ENCODE measurements at places on chromosomes 4 and X.

- DNase-seq = no peak
Measured at GRCh38 chr4:82705928-82706300, 92.7 kb downstream of the SCD5 start.

- DNase-seq = no peak
Measured at GRCh38 chr4:10599574-10599973, 85.0 kb downstream of the CLNK start.

DNA sequence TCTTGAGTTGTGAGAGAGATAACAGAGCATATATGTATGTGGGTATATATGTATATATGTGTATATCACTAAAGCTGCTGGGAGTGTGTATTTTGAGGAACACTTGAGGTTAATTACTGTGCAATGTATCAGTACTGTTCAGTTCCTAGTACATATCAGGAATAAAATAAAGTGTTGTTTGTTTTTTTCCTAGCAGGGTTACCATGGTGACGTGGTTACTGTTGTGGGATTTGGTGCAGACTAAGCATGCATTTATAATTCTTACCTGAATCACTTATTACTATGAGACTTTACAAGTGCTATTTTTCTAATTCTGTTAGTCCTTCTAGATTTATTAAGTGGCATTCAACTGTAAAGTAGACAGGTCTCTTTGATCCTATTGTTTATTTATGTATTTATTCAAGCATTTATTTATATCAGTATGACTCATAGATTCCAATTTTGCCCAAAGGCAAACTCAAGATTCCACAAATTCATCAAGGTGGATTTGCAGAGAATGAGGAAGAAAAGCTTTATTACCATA, 26.9 kb upstream of the BEX4 start:
- no peak for DNase-seq

GRCh38 chr4:122896270-122896669, 26.1 kb downstream of the NUDT6 start:
- no peak for DNase-seq

- DNase-seq = no peak
Measured at GRCh38 chrX:139640259-139640658, 67.7 kb downstream of the MCF2 start.

GRCh38 chr4:93261207-93261606, 567.3 kb upstream of the ATOH1 start:
- DNase-seq = no peak

DNA sequence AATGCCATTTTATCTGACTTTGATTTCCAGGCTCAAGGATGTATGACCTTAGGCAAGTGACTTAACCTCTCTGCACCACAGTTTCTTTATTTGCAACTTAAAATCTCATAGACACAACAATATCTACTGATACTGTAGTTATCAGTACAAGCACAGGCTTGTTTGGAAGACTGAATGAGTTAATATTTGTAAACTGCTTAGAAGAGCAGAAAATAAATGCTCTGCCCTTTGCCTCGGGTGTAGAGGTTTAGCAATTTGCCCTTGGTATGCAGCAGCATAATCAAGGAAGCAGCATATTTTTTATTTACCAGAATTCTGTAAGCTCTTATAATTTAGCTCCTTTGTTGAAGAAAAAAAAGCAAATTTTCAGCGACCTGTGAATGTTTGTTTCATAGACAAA, 2.9 kb upstream of the CXCL1 start:
- DNase-seq = no peak

- DNase-seq = no peak
Measured at GRCh38 chr4:136812100-136812880, 720.0 kb downstream of the PCDH18 start.

DNA sequence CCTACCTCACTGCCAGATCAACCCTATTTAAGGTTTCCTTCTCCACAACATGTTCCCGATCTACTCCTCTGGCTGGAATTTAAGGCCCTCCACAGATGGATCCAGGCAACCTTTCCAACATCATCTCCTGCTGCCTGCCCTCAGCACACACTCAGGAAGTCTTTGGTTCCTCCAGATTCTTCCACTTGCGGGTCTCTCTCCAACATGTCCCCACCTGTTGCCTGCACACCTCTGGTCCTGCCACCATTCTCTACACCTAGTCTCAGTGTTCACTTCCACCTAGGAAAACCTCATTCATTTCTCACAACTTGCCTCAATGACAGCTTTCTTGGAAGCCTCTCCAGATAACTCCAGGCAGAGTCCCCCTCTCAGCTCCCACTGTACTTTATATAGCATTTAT, 80.1 kb downstream of the RTL5 start:
- DNase-seq = no peak

GRCh38 chr4:154573190-154573870, 10.5 kb downstream of the FGB start:
- DNase-seq = no peak

- DNase-seq = no peak
Measured at GRCh38 chr4:145909773-145910172, 28.9 kb downstream of the ZNF827 start.
